ENCODE measurements at places on chromosomes 3 and 15. TPM values are rescaled to one million over a fixed set of nuclear protein-coding genes. Genes with fewer than 3 reads are reported as not detected.

- peaks cover 5% of the 10 kb centered on the region for H3K36me3 ChIP-seq
- DNase-seq: peak; percentile 44
- no peak overlapping the region for H3K27ac ChIP-seq
- H3K4me1 ChIP-seq: peaks cover 48% of the 10 kb centered on the region
Observed at GRCh38 chr15:57500256-57500655, 91.4 kb upstream of the MYZAP start.

DNA sequence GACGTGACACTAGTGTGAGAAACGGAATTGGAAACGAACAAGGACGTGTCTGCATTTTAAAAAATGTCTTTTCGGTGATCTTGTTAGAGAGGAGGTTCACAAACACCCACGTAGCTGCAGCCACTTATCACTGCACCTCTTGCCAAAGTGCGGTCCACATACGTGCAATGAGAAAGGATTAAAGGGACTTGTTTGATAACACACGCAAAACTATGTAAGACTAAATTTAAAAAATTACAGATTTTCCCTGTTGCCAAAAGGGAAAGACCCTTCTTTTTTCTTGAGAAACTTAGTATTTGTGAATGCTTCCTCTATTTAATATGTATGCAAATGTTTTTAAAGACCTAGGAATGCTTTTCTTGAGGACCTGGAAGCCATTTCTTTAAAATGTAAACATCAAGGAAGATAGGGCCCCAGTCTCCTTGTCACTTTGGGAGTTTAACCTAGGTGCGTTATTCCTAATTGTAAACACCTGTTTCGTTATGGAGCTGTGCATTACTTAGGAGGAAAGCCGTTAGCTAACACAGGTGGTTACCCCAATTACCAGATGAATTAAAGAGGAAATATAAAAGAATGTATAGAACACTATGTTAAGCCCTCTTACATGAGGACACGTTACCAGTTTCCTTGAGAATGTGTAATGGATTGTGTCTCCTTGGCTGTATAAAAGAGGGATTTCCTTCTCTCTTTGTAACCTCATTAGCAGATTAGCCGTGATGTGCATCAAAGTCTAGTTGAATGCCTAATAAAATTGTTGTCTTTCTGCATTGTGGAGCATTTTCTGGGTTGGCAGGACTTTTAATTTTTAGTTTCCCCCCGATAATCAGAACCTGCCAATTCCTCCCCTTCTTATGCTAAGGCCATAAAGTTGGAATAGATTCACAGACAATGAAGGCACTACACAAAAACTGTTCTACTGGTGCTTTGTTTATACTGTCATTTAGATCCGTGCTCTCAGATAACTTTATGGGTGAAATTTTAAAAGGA, 1.0 kb downstream of the LEKR1 start:
- DNase-seq: no peak
- no peaks in the 10 kb centered on the region for H3K4me1 ChIP-seq
- H3K27me3 ChIP-seq: peaks cover 16% of the 10 kb centered on the region

DNA sequence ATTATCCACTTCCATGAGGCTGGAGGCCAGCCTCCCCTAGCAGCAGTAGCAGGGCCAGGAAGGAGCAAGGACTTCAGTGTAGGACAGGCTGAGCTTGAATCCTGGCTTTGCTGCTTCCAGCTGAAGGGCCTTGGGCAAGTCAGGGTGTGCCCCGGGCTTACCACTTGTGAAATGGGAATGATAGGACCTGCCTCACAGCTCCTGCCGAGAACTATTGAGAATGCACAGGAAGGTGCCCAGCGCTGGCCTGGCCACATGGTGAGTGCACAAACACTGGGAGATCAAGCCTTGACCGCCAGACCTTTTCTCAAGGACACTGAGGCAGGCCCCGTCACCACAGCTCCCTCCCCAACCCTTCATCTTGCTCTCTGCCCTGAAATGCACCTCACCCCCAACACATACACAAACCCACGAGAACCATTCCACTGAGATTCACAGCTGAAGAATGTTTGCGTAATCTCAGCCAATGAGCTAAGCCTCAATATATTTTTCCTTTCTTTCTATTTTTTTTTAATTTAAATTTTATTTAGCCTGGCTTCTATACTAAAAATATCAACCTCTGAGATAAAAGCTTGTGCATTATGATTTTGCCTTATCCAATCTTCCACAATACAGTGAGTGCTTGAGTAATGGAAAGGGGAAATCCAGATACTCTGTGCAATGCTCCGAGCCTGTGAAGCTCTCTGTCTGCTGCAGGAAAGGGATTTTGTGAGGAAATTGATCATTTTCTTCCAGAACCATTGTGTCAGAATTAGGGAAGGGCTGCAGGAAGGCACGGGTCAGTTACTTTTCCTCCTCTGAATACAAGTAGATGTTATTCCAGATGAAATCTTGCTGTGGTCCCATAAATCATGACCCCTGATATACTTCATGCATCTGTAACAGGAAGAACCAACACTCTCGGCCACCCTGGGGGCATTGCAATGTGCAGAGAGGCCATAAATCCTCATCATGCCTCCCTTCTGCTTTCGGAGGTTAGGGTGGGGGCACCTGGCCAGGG, 193.9 kb downstream of the TLE3 start:
- no peak overlapping the region for H3K4me3 ChIP-seq
- H3K36me3 ChIP-seq: no peaks in the 10 kb centered on the region
- no peaks in the 10 kb centered on the region for H3K27me3 ChIP-seq
- H3K4me1 ChIP-seq: no peaks in the 10 kb centered on the region

- DNase-seq: no peak
- H3K36me3 ChIP-seq: peaks cover 70% of the 10 kb centered on the region
- no peak overlapping the region for H3K27ac ChIP-seq
- H3K27me3 ChIP-seq: no peaks in the 10 kb centered on the region
- H3K4me1 ChIP-seq: peaks cover 4% of the 10 kb centered on the region
Observed at GRCh38 chr15:62809115-62809967, 233.2 kb upstream of the TPM1 start.

DNA sequence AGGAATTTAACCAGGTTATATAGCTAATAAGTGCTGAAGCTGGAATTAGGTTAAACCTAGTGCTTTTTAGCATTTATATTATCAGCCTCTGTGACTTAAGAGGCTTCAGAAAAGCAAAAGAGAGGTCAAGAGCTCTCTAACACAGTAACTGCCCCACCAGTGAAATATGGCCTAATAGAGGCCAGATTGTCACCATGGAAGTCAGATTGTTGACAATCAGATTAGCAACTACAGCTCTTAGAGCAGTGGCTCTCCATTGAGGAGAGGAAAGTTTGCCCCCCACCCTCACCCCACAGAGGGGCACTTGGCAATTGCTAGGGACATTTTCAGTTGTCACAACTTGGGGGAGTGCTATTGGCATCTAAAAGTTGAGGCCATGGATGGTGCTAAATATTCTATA, 23.3 kb upstream of the LMOD3 start:
- H3K36me3 ChIP-seq: no peaks in the 10 kb centered on the region
- peaks cover 17% of the 10 kb centered on the region for H3K27me3 ChIP-seq
- H3K4me3 ChIP-seq: no peak overlapping the region
- peaks cover 10% of the 10 kb centered on the region for H3K4me1 ChIP-seq

- no peak overlapping the region for H3K4me3 ChIP-seq
- no peak for DNase-seq
- H3K36me3 ChIP-seq: no peaks in the 10 kb centered on the region
- no peak overlapping the region for H3K27ac ChIP-seq
- no peaks in the 10 kb centered on the region for H3K27me3 ChIP-seq
- no peaks in the 10 kb centered on the region for H3K4me1 ChIP-seq
Observed at GRCh38 chr3:153442799-153443487, 280.9 kb downstream of the RAP2B start.

Gene CPLX3
- total RNA-seq: not detected

Gene TTC21A
- total RNA-seq: 5.7 TPM

DNA sequence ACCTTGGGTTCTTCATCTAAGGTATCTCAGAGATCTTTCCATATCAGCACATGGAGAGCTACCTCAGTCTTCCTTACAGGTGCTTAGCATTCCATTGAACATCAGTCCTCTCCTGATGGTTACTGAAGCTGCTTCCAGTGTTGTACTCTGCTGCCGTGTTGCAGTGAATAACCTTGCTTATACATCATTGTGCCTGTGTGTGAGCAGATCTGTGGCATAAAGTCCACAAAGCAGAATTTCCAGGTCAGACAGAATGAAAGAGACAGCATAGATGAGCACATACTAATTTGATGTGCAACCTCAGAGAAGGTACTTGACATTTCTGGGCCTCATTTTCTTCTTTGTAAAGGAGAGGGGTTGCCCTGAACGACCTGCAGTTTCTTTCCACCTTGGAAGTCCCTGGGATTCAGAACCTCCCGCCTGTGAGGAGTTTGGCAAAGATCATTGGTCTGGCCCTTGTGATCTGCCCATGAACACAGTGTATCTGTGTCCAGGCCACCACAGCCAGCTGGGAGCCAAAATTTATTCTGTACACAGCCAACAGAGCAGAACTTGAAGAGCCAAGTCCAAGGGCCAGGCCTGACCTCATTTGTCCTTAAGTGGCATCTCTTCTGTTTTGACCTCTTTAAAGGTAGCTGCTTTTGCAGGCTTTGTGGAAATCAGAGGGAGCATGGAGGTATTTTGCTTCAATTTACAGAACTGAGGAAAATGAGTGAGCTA, 57.2 kb upstream of the SLC7A14 start:
- H3K4me1 ChIP-seq: peaks cover 4% of the 10 kb centered on the region
- H3K27me3 ChIP-seq: no peaks in the 10 kb centered on the region
- no peak for DNase-seq
- no peak overlapping the region for H3K4me3 ChIP-seq

DNA sequence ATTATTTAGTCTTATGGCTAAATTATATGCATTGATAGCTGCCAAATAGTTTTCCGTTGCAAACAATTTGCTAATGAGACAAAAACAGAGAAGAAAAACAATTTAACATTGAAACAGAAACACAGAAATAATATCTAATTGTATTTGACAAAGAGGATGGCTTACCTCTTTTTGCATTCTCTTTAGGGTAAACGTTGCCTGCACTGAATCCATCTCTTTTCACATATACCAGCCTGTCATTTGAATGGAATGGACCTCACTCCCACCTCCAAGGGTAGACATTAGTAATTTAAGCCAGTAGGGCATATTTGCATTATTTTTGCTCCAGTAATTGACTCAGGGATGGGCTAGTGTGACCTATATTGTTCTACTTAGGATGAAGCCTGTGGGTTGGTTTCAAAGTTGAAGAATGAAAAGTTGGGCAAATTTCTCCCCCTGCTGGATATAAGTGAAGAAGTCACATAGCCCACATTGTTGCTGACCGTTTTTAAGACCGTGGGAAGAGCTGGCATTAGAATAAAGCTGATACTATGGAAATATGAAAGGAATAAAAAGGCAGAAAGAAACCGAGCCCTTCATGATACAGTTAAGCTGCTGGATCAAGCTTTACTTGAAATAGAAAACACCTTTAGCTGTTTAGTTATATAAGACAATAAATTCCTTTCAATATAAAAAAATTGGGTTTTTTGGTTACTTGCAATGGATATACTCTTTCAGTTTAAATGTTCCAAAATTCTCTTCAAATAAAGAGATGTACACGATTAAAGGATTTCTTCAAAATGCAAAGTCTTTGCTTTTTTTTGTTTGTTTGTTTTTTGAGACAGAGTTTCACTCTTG, 26.9 kb downstream of the PIERCE2 start:
- no peaks in the 10 kb centered on the region for H3K27me3 ChIP-seq
- no peak overlapping the region for H3K4me3 ChIP-seq
- H3K27ac ChIP-seq: no peak overlapping the region
- no peaks in the 10 kb centered on the region for H3K36me3 ChIP-seq
- no peaks in the 10 kb centered on the region for H3K4me1 ChIP-seq

Gene SLC27A2
- 6.8 TPM for total RNA-seq

- DNase-seq: no peak
- no peaks in the 10 kb centered on the region for H3K36me3 ChIP-seq
- H3K4me3 ChIP-seq: no peak overlapping the region
- peaks cover 5% of the 10 kb centered on the region for H3K4me1 ChIP-seq
- H3K27ac ChIP-seq: no peak overlapping the region
Observed at GRCh38 chr3:108017587-108017986, 73.2 kb downstream of the CD47 start.

Gene ALDH1L1
- 1.5 TPM for total RNA-seq

Gene NR1I2
- 0.29 TPM for total RNA-seq

Gene HAPLN3
- total RNA-seq: 7.1 TPM

DNA sequence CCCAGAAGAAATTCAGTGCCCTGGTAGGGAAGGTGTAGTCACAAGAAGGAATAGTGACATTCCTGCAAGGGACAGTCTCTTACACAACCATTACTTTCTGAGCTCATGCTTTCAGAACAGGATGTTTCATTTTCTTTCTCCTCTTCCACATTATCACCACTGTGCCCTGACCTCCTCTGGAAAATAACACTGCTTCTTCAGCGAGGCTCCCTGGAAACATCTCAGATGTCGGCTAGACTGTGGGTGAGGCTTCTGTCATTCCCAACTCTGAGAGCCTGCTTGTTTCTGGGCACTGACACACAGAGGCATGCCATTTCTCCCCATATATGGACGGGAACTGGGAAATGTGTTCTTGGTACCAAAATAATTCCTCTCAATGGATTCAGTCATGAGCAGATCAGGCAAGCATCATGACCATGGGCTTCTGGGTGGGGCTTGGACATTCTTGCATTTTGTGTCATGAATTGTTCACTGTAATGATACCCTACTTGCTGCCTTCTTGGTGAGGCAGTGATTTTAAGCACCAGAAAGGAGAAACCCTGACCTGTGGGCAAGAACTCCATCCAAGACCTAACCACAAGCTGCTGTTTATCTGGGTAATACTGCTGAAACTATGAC, 14.3 kb upstream of the TNFAIP8L3 start:
- no peaks in the 10 kb centered on the region for H3K4me1 ChIP-seq
- DNase-seq: no peak
- H3K27ac ChIP-seq: no peak overlapping the region
- no peak overlapping the region for H3K4me3 ChIP-seq
- H3K36me3 ChIP-seq: no peaks in the 10 kb centered on the region

DNA sequence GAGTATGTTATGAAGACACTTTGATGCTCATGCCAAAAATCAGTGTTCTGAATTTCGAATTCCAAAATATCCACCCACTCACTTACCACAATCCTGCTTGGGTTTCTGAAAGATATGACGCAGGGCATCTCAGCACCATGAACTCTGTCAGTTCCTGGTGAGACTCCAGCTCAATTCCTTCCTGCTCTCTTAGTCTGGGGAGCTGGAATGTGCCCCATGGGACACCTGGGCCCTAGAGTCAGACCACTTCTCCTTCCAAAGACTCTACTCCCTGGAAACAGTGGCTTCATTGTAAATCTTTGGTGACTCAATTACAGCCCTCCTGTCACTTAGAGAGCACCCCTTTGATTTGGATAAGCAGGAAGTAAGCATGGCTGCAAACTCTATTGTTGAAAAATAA, 50.5 kb downstream of the CD86 start:
- no peak for DNase-seq
- no peak overlapping the region for H3K27ac ChIP-seq
- no peaks in the 10 kb centered on the region for H3K36me3 ChIP-seq
- no peaks in the 10 kb centered on the region for H3K27me3 ChIP-seq
- H3K4me3 ChIP-seq: no peak overlapping the region

Measured in endodermal cell (in vitro differentiated cells).